NCI-H187 (cell line): ENCODE measurements at places on chromosomes 2 and 18.

DNA sequence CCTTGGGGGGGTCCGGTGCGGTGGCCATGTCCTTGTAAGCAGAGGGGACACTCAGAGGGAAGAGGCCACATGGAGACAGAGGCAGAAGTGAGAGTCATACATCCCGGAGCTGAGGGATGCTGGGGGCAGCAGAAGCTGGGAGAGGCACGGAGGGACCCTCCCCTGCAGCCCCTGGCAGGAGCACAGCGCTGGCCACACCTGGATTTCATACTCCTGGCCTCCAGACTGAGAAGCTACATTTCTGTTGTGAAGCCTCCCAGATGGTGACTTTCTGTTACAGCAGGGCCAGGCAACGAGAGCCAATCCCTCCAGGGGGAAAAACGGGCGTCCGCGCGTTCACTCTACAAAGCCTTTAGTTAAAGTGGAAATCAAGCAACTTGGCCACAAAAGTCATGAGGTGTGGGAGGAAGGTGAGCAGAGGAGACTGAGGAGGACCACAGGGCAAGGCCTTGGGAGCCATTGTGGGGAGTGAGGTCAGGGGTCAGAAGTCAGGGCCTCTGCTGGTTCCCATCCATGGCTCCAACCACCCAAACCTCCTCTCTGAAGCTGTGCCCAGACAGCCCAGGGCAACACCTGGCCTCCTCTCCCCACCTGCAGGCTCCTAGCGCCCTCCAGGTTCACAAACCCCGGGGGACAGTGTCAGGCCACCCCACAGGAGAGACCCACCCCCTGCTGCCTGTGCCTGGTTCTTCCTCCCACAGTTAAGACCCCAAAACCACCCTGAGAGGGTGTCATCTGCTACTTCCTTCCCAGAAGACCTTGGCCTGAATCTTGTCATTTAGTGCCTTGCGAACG, 4.5 kb upstream of the MBP start:
- DNase-seq: no peak

DNA sequence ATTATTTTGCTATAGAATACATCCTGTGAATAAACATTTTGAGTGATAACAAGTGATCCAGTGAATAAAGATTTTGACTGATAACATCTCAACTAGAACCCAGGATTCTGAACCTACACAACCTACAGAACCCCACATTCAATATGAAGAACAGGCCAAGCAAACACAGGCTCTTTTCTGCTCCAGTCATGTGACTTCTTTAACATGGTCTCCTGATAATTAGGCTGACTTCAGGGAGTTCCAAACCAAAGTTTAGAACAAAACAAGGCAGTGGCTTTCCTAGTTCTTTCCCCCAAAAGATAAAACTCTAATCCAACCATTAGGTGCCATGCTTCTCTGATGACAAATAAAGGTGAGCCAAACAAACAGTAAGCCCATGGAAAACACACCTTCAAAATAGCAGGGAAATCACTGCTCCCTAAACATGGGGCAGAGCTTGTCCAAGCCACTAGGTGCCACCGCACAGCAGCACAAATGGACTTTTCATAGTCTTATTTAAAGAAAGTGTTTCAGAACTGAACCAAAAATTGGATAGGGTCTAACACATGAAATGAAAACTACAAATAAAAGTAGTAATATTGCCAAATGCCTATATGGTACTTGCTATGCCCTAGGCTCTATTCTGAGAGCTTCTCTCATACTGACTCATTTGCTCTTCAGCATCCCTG, 95.3 kb downstream of the EVA1A start:
- no peak for DNase-seq

- no peak for DNase-seq
These were observed 9.5 kb upstream of the BCL2L11 start for GRCh38 chr2:111111101-111111755.

DNA sequence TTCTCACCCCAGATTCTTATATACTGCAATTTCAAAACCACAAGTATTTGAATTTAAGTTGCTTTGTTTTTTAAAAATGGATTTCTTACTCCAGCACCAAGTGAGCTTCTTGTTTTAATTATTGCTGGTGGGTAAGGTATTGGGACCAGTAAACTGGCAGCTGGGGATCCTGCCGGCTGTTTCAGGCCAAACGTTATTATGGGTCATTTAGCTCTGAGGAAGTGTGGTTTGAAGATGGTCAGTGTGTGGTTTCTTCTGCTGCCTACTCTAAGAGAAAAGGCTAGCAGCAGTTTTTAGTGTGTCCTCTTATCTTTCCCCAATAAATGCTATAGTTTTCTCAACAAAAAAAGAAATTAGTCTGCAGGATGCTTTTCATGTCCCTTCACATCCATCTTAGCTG, 30.6 kb downstream of the CFAP221 start:
- DNase-seq: no peak

GRCh38 chr18:34647251-34647650, 62.8 kb upstream of the DTNA start:
- DNase-seq: no peak

- no peak for DNase-seq
These were observed 341.6 kb downstream of the DPP10 start for GRCh38 chr2:114784046-114784445.

- no peak for DNase-seq
These were observed 82.6 kb downstream of the C18orf54 start for GRCh38 chr18:54440292-54440691.

DNA sequence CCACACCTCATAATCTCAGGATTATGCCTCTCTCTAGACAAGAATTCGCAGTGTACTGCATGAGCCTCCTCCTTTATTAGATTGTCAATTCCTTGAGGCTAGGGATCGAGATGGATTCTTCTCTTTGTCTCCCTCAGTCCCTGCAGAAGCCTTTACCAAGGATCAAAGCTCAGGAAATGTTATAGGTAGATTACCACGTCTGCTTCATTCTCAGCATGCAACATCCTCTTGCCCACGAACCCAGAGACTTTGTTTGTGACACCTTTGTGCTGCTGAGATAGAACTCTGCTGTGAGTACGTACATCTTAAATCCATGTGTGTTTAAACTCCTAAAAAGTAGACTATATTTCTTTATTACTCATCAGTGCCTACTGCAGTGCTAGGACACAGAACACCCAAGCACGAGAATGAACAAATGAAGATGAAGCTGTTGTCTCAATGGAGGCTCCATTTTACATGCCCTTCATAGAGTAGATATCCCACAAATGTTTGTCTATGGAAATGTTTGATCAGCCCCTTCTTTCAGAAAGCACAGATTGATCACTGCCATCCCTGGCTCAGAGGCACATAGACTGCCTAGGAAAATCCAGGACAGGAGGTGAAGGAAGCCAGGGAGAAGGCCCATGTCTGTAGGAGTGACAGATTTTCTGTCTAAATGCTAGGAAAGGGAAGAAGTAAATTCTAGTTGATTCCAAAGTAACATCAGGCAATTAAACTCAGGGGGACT, 98.8 kb upstream of the KLHL29 start:
- no peak for DNase-seq
